ENCODE measurements at places on chromosomes 12 and 14.
A peak's percentile ranks its signal among the peaks of the same experiment; 100 is the strongest.

DNA sequence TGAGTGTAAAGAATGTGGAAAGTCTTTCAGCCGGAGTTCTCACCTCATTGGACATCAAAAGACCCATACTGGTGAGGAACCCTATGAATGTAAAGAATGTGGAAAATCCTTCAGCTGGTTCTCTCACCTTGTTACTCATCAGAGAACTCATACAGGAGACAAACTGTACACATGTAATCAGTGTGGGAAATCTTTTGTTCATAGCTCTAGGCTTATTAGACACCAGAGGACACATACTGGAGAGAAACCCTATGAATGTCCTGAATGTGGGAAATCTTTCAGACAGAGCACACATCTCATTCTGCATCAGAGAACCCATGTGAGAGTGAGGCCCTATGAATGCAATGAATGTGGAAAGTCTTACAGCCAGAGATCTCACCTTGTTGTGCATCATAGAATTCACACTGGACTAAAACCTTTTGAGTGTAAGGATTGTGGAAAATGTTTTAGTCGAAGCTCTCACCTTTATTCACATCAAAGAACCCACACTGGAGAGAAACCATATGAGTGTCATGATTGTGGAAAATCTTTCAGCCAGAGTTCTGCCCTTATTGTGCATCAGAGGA, 25.1 kb upstream of the ZNF268 start:
- DNase-seq: no peak

DNA sequence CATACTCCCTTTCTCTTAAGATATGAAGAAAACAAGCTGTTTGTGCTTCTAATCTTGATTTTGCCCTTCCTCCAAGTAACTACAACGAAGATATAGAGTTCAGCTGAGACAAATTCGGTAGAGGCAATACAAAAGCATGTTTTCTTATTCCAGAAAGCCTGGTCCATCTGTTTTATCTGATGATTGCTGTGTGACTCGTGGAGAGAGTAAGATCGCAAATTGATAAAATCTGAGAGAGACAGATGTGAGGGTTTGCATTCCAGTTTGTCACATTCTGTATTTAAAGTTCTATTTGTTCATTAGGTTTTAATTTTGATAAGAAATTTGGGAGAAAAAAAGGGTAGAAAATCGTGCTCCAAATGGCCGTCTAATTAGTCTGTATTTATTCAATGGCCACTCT, 192.1 kb downstream of the CPNE8 start:
- no peak for DNase-seq

DNA sequence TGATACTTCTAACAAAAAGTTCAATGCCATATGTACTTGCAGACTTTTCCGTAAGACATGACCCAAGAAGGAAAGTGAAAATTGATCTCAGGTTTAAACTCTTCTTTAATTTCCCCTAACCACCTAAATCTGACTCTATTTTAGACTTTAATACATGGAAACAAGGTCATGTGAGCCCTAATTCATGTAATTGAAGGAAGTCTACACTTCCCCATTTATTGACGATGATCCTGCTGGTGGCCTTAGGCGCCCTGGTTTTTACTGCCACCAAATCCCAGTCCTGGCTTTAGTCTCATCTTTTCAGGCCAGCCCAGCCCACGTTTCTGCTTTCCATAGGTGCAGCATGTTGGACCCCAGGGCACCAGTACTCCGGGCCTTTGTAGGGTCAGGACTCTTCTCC, 157.9 kb downstream of the PELI2 start:
- no peak for DNase-seq

DNA sequence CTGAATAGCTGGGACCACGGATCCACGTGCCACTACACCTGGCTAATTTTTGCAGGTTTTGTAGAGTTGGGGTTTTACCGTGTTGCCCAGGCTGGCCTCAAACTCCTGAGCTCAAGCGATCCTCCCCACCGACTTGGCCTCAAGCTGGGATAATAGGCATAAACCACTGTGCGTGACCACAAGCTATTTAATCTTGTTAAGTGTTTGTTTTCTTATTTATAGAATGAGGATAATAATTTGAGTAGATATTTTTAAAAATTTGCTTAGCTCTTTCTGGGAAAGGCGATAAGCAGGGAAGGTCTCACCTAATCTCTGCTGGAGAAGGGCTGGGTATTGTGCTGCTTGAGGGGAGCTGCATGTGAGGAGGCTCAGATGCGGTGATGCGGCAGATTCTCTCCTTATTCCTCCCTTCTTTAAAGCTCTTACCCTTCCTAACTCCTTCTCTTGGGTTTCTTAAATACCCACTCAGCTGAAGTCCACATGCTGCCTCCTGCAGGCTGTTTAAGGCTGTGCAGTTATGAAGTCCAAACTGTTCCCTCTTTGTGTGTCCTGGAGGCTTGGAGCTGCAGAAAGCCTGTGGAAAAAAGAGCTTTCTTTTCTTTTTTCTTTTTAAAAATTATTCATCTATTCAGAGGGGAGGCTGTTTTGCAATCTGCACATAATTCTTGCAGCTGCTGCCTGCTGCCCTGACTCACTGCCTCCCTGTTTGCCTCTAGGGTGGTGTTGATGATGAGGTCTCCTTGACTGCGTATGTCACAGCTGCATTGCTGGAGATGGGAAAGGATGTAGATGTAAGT, 37.9 kb downstream of the A2ML1 start:
- peak; percentile 70 for DNase-seq

DNA sequence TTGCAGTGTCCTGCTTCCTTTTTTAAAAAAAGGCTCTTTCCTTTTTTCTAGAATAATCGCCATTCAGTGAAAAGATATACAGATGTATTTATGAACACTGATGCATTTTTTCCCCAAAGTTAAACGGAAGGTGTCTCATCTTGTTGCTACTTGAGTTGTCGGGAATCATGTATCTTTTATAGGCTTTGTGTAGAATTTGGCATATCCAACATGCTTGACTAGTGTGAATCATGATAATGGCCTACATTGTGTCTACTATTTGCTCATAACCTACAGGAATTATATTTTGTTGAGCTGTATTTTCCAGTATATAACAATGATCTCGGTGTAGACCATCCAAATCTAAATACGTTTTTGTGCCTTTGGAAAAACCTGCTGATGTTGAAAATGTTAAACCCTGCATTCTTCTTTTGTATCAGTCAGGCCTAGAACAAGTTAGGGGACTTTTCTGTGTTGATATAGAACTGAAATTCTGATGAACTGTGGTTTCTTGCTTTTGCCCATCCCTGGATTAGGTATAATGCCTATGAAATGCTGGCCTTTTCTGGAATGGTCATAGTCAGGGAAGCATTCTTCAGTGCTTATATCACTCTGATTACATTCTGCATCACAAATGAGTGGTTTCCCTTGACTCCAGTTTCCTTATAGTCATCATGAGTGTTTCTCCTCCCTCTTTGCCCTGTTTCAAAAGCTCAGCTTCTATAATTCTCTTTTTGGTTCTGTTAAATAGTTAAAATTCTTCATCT, 10.8 kb downstream of the BMAL2 start:
- DNase-seq: no peak

All from common myeloid progenitor, CD34-positive (primary cell).